SJSA1 (cell line): ENCODE measurements at places on chromosomes 7 and 10. TPM values are rescaled to one million over a fixed set of nuclear protein-coding genes. Genes with fewer than 3 reads are reported as not detected.

MET gene
- total RNA-seq = 5.2 and 8.3 TPM in 2 replicates

ODAD2 gene
- total RNA-seq = 0.68 and 2.0 TPM in 2 replicates

MMRN2 gene
- 1.5 TPM in 1 of 2 replicates, not detected in the other for total RNA-seq

POLL gene
- 7.2 and 9.8 TPM in 2 replicates for total RNA-seq

CPEB3 gene
- 0.31 and 0.82 TPM in 2 replicates for total RNA-seq

CPXM2 gene
- total RNA-seq = not detected in 2 replicates

PTF1A gene
- total RNA-seq = not detected in 2 replicates

FZD1 gene
- 9.9 and 11.6 TPM in 2 replicates for total RNA-seq

TMEM229A gene
- total RNA-seq = not detected in 2 replicates

TBXAS1 gene
- 3.8 and 7.0 TPM in 2 replicates for total RNA-seq

TMEM236 gene
- total RNA-seq = 0.08 TPM in 1 of 2 replicates, not detected in the other

SPRN gene
- not detected in 2 replicates for total RNA-seq

MOSPD3 gene
- 10.9 and 11.0 TPM in 2 replicates for total RNA-seq

ADRA2A gene
- total RNA-seq = 0.53 and 0.68 TPM in 2 replicates

- peak; percentile 87 for DNase-seq
These were observed 194.1 kb downstream of the EMX2 start for GRCh38 chr10:117736655-117737054.

- DNase-seq = peak; percentile 57
These were observed 147.1 kb downstream of the RNF216 start for GRCh38 chr7:5634107-5634950.

DNA sequence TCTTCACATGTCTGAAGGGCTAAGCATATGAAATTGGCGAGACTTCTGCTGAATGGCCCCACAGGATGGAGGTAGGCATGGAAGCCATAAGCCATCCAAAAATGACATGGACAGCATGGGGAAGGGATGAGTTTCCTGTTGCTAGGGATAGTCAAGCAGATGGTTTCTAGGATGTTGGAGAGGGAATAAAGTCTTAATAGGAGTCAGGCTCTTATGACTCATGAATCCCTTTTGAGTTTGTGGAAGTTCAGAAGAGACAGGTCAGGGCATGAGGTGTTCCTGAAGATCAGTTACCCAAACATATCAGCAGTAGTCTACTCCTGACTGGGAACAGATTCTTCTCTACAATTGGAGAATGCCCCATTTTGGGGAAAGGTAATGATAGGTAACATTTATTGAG is 243.9 kb downstream of the REEP3 start:
- DNase-seq = no peak

DNA sequence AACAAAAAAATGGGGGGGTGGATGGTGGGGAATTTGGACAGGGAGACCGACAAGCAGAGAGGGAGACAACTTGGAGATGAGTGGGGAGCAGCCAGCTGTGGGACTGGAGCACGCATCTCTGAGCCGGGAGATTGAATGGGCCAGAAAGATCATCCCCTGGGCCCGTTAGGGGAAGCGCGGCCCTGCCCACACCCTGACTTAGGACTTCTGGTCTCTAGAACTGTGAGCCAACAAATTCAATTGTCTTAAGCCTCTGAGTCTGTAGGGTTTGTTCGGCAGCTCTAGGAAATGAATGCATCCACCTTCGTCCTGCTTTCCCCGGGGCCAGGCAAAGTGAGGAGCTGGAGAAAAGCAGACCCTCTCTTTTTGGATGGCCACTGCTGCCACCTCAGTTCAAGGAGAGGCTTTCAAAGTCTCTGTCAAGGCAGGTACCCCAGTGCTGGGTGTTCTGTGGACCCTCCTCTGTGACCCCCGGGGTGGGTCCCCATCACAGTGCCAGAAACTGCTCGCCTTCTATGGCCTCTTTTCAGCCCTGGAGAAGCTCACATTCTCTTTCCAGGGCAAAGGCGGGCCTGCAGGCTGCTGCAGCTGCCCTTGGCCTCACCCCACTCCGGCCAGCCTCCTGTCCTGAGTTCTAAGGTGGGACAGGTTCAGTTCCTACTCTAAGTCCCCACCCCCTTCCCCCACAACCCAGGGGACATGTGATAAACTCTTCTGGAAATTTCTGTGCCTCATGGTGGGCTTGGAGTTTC is 423.2 kb downstream of the RPS24 start:
- DNase-seq = no peak

- no peak for DNase-seq
These were observed 41.4 kb upstream of the BET1 start for GRCh38 chr7:94045581-94045980.

DNA sequence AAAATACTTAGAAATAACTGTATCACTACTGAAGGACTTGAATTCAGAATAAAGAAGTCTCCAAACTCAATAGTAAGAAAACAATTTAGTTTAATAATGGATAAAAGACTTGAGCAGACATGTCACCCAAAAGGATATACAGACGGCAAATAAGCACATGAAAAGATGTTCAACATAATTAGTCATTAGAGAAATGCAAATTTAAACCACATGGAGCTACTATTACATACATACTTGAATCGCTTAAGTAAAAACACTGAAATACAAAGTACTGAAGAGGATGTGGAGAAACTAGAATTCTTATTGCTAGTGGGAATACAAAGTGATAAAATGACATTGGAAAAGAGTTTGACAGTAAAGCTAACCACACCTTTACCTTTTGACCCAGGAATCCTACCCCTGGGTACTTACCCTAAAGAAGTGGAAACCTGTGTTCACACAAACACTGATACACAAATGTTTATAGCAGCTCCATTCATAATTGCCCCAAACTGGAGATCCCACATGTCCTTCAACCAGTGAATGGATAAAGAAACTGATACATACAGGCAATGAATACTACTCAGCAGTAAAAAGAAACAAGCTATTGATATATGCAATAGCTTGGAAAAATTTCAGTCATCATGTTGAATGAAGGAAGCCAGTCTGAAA is 54.3 kb upstream of the NFKB2 start:
- DNase-seq = no peak

DNA sequence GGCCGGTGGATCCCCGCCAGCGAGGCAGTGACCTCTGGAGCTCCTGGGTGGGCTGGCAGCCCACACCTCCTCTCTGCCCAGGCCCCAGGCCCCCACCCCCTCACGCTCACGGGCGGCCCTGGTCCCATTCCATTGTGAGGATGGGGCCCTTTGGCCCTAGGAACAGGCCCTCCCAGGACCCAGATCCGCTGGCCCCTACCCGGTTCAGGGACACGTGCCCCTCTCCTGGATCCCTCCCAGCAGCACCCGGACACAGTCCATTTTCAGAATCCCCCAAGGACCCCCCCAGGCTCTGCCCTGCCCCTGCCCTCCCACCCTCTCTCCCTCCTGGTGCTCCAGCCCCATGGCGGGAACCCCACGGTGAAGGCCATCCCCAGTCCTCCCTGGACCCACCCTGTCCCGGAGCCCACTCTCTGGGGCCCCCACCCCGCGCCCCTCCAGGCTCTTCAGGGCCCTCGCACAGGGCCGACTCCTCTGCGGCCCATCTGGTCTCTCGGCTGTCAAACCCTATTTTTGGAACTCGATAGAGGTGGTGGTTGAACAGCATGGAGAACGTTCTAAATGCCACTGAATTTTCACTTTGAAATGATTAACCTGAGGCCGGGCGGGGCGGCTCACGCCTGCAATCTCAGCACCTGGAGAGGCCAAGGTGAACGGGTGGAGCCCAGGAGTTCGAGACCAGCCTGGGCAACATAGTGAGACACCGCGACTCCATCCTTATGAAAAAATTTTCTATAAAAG is 8.1 kb downstream of the ADAP1 start:
- DNase-seq = no peak

DNA sequence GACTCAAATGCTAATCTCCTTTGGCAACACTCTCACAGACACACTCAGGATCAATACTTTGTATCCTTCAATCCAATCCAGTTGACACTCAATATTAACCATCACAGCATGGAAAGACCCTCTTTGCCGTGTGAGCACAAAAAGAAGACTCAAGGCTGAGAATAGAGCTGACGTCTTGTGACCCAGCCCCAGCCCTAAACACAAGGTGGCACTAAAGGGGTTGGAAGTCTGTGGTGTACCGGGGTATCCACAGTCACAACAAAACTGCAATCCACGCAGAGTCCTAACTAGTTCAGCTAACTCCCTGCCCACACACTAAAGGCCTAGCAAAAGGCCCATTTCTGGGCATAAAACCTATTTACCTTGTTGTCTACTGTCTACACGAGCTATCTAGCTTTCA is 200.1 kb downstream of the ACTR3B start:
- no peak for DNase-seq

DNA sequence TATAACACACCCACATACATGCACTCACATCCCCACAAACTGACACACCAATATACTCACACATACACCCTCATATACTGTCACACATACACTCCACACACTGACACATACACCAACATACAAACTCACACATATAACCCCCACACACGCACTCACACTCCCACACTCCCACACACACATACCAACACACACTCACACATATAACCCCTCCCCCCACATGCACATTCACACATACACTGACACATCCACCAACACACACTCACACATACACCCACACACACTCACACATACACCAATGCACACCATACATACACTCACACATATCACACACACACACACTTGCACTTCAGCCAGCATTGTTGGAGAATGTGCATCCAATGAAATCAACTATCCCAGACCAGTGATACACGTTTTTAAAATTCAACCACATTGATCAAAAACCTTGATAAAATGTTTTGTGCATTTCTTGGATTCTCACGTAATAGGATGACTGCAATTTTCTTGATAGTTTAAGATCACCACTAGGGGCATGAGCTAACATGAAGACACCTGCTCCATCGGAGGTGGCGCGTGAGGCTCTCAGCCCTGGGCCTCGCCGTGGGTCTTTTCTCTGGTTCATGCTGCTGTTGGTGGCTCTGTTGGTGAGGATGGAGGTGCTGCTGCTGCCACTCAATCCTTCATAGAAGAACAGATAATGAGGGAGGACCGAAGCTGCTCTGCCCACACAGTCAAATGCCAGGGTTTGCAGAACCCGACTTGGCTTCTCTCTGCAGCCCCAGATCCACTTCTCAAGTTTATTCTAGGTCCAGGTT is 32.1 kb upstream of the CHST15 start:
- no peak for DNase-seq

- no peak for DNase-seq
These were observed 69.0 kb downstream of the EZH2 start for GRCh38 chr7:148814922-148815559.

DNA sequence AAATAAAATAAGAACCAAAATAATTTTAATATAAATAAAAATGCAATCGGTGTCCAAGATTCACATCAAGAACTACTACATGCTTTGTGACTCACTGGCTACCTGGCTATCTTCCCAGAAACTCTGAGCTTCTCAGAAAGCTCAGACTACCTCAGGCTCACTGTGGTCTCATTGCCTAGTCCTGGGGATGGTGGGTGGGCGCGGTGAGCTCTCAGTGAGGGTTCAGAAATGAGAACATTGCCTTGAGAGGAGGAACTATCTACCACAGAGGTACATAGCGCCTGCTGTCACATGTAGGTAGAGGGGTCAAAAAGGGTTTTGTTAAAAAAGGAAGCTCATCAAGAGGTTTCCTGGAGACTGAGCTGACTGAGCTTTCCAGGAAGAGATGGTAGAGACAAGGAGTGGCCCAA is 108.0 kb downstream of the WDFY4 start:
- peak; percentile 74 for DNase-seq

DNA sequence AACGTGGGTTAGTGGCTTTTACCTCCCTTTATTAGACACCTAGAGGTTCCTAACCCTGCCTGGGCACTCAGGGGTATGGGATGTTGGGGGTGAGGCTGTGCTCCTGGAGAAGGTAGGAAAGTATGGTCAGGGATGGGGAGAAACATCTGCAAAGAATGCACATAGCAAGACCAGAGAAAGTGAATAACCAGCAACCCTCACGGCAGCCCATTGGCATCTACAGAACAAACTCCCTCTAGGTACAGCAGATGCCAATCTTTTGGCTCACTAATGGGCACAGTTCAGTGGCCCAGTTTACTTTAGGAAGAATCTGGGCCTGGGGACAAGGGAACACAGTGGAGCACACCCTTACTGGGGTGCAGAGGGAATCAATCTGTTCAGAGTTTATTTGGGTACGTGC is 143.9 kb downstream of the JAZF1 start:
- DNase-seq = no peak

- DNase-seq = no peak
These were observed 98.6 kb upstream of the MKX start for GRCh38 chr10:27844223-27844622.

GRCh38 chr10:103232131-103232673 is 13.5 kb upstream of the RPEL1 start:
- peak; percentile 59 for DNase-seq

DNA sequence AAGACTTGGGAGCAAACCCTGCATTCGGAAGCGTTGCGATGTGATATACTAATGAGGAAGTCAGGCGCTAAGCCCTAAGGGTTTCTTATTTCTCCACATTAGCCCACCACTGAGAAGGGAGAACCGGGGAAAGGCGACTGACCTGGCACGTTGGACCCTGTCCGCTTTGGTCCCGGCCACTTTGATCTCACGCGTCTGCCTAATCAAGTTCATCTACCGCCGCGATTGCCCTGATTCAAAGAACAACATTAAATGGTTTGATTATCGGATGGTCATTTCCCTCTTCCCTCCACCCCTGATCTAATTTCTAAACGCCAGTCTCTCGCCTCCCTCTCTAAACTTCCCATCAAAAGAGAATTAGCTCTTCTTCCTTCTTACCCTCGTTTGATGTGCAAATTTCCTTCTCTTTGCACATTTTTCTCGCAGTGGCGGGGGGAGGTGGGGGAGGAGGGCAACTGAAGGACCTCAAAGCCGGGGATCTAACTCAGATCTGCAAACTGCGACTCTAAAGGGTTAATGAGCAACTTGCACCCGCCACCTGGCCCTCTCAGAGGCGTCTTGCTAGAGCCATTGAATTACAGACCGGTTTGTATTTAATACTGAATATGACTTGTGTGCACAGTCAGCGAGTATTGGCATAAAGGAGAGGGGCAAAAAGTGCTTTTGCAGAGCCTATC is 687 bp upstream of the DKK1 start:
- DNase-seq = no peak

GRCh38 chr7:55247428-55247827 is 117.7 kb upstream of the LANCL2 start:
- no peak for DNase-seq

- no peak for DNase-seq
These were observed 215.6 kb downstream of the GPR37 start for GRCh38 chr7:124550036-124550435.

DNA sequence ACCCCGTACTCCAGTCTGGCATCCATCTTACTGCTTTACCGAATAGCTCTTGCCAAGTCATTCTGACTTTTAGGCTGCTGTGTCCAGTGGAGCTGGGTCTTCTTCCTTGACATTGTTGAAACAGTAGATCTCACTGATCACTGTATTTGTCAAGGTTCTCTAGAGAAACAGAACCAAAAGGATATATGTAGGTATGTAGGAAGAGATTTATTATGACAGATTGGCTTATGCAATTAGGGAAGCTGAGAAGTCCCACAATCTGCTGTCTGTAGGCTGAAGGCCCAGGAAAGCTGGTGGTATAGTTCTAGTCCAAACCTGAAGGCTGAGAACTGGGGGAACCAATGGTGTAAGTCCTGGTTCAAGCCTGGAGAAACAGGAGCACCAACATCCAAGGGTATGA is 12.1 kb upstream of the PRRT4 start:
- no peak for DNase-seq

GRCh38 chr10:103710490-103710889 is 144.9 kb downstream of the SH3PXD2A start:
- no peak for DNase-seq

GRCh38 chr10:85612833-85613232 is 753.8 kb downstream of the GRID1 start:
- DNase-seq = peak; percentile 25
